ENCODE measurements at places on chromosomes 3 and 15. TPM values are rescaled to one million over a fixed set of nuclear protein-coding genes. Genes with fewer than 3 reads are reported as not detected.

DNA sequence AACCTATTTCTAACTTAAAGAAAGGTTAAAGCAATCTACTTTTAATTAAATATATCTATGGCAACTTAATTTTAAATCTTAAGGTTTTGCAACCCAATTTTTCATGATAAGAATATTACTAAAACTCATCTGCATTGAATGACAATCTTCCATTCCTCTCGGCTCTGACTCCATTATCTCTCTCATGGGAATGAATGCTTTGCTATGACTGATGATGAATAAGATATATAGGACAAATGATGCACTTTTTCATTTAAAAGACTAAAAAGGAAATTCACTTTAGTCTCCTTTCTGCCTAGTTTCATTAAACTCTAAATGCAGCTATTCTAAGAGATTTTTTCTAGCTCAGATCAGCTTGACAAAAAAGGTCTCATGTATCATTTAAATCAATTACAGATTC lies 68.7 kb downstream of the GBE1 start:
- DNase-seq, result no peak

MGLL gene
- 44.8 TPM for total RNA-seq

DNA sequence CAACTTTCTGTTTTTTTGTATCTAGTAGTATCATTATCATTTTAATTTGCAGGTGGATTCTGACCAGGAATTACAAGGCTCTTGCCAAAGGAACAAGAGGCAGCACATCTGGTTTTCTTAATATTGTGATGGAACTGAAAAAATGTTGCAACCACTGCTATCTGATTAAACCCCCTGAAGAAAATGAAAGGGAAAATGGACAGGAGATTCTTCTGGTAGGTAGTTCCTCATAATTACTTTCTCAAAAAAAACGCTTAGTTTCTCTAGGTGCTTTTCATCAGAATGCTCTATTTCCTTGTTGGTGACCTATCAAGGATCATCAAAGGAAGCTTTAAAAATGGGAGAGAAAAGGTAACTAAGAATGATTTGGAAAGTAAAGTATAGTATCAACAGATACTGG lies 71.6 kb downstream of the CHD2 start:
- no peak for DNase-seq

ITPKA gene
- 0.41 TPM for total RNA-seq

LRRC31 gene
- total RNA-seq, result not detected

UBA7 gene
- 114 TPM for total RNA-seq

Measured in uterus (tissue), 4 donors.